Stimulated activated CD8-positive, alpha-beta memory T cell treated with anti-CD3 and anti-CD28 coated beads, Interleukin-12 subunit alpha, Interleukin-12 subunit beta, amount 100 ng/mL, for 1 hour (primary cell): ENCODE measurements at places on chromosomes 1 and 21.

GRCh38 chr21:42007356-42007940 lies 2.7 kb downstream of the ZBTB21 start:
- no peak for DNase-seq

DNA sequence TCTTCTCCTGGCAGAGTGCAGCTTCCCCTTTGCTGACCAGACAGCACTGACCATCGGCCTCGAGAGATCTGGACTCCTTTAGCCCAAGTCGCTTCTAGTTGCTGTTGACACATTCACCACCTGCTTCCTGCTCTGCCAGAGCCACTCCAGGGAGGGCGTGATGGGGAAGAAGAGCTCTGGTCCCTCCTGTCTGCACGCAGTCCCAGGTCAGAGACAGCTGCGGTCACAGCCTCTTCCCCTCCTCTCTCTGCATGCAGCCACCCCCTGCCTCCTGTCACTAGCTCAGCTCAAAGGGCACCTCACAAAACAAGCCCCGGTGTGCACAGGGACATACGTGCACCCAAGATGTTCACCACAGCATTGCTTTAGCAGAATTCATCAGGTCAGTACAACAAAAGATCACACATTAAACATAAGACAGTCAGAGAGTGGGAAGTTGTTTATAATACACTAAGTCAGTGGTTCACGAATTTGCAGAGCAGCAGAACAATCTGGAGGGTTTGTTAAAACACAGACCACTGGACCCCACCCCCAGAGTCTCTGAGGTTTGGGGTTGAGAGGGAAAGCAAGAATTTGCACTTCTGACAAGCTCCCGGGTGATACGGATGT lies 132.9 kb downstream of the SYF2 start:
- DNase-seq, result no peak

GRCh38 chr21:42227909-42228708 lies 9.2 kb downstream of the ABCG1 start:
- peak; percentile 83 for DNase-seq

DNA sequence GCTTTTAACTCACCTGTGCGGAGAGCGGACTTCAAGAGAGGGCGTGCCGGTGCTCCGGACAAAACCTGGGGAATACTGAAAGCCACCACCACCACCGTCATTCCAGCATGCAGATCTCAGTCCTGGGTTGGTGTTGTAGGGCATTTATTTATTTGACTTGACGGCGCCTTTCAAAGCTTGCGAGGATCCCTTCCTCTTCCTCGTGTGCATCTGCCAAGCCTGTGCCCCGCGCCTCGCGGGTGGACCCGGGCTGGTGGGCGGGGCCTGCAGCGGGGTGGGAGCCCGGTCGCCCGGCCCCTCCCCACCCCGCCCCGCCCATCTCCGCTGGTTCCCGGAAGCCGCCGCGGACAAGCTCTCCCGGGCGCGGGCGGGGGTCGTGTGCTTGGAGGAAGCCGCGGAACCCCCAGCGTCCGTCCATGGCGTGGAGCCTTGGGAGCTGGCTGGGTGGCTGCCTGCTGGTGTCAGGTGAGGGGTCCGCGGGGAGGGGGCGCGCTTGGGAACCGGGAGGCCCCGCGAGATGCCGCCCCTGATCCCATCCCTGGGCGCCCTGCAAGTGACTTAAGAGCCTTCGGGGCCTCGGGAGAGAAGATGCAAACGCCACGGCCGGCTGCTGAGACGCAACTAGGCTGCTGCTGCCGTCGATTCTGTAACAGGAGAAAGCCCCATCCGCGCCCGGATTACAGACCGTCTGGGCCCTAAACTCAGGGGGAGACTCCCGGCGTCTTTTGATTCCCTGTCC lies at the start of gene IL10RB:
Gene IL10RB (plus strand): TSS at position 318 of the 739 bp plus-strand sequence. CDS start 99 bp downstream, at position 417.
- DNase-seq, result peak; percentile 55

DNA sequence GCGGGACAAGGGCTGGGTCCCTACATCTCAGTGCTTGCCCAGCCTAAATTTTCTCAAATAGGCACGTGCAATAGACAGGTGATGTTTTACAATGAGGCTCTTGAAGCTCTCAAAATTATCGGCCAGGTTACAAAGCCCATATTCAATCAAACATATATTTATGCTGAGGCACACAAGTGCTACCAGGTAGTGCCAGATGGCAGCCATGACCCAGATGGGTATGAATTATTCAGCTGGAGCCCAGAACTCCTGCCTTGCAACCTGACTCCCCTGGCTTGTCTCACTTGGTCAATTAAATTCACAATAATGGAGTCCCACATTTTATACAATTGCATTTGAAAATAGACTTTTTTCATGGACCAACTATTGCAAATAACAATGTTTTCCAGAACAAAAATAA lies 12.3 kb upstream of the ADAM30 start:
- no peak for DNase-seq

DNA sequence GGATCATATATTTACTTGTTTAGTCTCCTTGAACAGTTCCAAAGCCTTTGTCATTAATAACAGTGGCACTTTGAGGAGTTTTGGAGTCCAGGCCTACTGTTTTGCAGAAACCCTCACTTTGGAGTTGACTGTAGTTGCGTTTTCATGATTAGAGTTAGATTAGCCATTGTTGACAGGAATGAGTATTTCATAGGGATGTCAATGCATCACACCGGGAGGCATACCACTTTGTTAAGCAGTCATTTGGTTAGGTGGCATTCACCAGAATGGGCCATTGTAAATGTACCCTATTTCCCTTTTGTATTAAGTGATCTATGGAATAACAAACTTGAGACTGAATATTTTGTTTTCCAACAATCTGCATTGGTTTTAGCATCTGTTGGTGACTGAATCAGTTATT lies 11.8 kb downstream of the MRPS6 start:
- DNase-seq, result no peak

GRCh38 chr1:235954306-235955283 lies 87.9 kb upstream of the LYST start:
- no peak for DNase-seq

DNA sequence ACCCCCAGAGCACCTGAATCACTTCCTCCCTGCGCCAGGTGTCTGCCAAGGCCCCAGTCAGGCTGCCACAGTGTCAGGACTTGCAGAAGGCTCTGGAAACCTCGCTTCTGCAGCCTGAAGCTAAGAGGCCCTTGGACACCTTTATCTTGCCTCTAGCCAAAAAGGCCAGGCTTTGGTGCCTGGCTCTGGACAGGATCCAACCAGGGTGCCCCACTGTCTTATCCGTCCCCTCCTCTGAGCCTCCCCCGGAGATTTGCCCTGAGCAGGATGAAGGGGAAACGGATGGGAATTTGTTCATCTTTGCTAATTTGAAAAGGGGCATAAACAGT lies 12.8 kb upstream of the CLSTN1 start:
- DNase-seq, result no peak

DNA sequence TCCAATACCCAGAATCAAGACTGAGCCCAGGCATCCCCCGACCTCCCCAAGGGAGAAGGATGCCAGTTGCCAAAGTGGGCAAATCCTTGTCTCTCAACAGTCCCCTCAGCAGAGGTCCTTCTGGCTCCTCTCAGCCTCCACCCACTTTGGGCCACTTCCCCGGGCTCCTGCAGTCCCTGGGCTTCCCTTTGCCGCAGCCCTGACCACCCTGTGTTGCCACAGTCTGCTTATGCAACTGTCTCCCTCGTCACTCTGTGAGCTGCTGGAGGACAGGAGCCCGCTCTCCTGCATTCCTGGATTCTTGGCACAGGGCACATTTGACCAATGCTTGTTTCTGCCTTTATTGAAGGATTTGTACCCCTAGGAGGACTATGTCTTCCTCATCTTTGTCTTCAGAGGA lies 2.9 kb upstream of the LRP8 start:
- DNase-seq, result no peak

- no peak for DNase-seq
Observed at GRCh38 chr1:155209312-155209721, 822 bp downstream of the MTX1 start.

DNA sequence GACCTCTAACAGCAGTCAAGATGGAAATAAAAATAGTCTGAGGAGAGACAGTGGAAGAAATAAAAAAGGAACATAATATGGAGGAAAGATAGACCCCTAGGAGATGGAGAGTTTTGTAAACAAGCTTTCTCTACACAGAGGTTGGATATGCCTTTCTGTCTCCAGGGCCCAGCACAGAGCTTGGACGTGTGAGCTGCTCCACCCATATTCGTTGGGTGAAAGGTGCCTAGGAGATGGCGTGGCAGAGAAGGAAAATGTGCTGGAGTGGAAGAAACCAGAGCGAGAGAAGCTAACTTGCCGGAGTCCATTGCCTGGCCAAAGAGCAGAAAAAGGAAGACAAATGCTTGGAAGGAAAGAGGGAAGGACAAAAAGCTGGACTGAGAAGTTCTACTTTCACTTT lies 78.3 kb upstream of the LMO4 start:
- no peak for DNase-seq

DNA sequence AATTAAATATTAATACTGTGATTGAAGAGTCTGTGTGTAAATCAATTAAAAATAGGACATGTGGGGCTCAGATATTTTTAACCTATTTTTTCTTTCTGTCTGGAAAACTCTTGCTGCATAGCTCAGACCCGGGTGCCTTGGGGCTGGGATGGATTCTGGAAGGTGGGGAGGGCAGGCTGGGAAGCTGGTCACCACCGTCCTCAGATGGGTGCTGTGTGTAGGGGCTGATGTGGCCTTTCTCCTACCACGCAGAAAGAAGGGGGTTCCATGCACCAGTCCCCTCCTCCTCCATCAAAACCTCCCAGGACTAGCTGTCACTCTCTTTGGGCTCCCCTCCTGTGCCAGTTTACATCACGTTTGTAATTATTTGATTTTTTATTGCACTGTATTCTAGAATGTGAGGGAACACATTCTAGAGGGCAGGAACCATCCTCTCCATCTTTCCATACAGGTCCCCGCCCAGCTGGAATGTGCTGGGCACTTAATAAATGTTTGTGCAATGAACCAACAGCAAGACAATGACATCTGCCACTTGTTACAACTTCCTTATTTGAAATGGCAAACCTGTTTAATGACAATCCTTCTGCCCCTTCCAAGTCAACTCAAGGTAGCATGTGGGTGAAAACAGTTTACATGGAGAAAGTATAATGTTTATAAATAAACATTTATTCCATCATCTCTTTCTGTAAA lies 104.3 kb downstream of the EDEM3 start:
- no peak for DNase-seq

GRCh38 chr1:37915476-37916093 lies 31.3 kb downstream of the INPP5B start:
- DNase-seq, result no peak

GRCh38 chr1:167599957-167600581 lies 30.0 kb upstream of the RCSD1 start:
- no peak for DNase-seq

- DNase-seq, result no peak
Observed at GRCh38 chr21:44870748-44871495, 2.6 kb downstream of the PTTG1IP start.

GRCh38 chr1:111471012-111471411 lies 2.8 kb upstream of the C1orf162 start:
- peak; percentile 51 for DNase-seq

- DNase-seq, result no peak
Observed at GRCh38 chr1:229666585-229666984, 40.5 kb downstream of the URB2 start.

DNA sequence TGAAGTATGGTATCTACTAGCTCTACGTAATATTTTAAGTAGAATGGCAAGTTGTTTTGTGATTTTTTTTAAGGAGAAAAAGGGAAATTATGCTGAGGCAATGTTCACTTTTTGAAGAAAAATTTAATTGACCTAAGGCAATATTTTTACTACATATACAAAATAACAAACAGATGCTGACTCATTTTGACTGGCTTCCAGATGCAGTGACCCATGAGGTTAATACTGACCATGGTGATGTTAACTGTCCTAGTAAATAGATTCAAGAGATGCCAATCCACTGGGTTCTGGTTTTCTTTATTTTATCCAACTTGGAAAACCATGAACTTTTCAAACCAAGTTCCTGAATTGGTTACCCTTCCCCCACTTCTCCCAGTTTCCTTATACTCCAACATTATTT lies 154.9 kb downstream of the CRB1 start:
- DNase-seq, result no peak

GRCh38 chr1:172970186-172970585 lies 80.6 kb downstream of the TNFSF18 start:
- no peak for DNase-seq

- no peak for DNase-seq
Observed at GRCh38 chr1:173555651-173556305, 47.1 kb downstream of the SLC9C2 start.

GRCh38 chr1:206685769-206686477 lies 1.2 kb downstream of the MAPKAPK2 start:
- peak; percentile 19 for DNase-seq

DNA sequence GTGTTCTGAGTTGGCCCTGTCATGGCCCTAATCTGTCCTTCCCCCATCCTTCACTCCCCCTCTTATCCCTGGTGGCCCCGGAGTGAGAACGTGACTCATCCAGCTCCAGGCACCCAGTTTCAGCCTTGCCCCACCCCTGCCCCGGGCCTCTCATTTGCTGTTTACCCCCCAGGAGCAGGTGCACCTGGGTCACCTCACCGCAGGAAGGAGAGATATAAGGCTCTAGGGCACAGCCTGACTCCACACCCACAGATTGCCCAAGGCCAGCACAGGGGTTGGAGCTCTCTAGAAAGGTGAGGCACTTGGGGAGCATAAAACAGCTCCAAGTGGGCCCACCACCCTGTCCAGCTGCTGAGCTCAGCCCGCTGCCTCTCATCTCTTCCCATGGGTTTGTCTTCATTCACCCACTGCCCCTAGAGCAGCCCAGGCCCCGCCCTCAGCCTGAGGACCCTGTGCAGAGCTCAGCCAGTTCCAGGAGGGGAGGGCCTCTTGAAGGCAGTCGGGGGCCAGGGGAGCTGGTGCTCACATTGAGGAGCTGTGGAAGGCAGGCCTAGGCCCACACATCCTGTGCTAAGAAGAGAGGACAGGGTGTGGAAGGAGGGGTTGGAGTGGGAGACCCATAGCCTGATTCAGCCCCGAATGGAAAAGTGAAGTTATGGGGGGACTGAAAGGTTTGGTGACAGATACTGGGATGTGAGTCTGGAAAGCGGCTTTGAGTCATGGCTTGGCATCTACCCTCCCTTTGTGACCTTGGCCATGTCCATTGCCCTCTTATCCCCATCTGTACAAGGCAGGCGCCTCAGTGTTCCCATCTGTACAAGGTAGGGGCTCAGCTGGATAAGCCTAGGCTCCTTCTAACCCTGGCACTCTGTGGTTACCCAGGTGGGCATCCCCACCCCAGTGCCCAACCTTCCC lies 16.1 kb upstream of the GPR37L1 start:
- DNase-seq, result no peak

GRCh38 chr1:172004671-172005070 lies 163.4 kb downstream of the DNM3 start:
- DNase-seq, result no peak

DNA sequence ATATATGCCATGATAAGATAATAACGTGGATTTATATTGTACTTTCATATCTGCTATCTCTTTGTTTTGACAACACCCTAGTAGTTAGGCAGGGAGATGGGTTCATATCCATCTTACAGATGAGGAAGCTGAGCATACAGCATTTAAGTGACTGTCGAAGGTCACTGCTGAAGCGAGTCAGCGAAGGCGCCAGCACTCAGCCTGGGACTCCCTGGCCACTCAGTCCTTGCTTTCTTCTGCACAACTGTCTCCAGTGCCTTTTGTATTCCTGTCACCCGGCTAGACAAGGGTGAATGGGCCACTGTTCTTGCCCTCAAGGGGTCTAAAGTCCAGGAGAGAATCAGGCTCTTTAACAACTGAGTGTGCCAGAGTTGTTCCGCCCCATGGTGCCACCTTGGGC lies 3.1 kb downstream of the ARHGEF10L start:
- DNase-seq, result no peak
